Neural crest cell (in vitro differentiated cells): ENCODE measurements at places on chromosomes 1 and 21.

DNA sequence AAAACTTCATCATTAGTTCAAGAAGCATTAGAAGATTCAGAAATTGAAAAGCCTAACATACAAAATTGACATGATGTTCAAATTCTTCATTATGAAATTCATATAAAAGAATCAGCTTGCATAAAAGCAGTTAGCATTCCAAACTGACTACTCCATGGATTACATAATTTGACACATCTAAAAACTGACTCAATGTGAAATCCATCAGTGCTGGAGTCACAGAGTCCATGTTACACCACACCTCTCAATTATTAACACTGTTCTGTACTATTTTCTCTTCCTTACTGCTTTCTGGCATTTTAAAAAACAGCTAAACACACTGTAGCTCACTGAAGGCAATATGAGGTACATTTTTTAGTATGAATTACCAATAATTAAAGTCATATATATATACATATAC is 28.0 kb downstream of the ARHGAP29 start:
- no peak for DNase-seq

- DNase-seq, result no peak
These were observed 1366.0 kb downstream of the NCAM2 start for GRCh38 chr21:22364163-22364562.

GRCh38 chr1:25208561-25209222 is 23.6 kb downstream of the SYF2 start:
- no peak for DNase-seq

DNA sequence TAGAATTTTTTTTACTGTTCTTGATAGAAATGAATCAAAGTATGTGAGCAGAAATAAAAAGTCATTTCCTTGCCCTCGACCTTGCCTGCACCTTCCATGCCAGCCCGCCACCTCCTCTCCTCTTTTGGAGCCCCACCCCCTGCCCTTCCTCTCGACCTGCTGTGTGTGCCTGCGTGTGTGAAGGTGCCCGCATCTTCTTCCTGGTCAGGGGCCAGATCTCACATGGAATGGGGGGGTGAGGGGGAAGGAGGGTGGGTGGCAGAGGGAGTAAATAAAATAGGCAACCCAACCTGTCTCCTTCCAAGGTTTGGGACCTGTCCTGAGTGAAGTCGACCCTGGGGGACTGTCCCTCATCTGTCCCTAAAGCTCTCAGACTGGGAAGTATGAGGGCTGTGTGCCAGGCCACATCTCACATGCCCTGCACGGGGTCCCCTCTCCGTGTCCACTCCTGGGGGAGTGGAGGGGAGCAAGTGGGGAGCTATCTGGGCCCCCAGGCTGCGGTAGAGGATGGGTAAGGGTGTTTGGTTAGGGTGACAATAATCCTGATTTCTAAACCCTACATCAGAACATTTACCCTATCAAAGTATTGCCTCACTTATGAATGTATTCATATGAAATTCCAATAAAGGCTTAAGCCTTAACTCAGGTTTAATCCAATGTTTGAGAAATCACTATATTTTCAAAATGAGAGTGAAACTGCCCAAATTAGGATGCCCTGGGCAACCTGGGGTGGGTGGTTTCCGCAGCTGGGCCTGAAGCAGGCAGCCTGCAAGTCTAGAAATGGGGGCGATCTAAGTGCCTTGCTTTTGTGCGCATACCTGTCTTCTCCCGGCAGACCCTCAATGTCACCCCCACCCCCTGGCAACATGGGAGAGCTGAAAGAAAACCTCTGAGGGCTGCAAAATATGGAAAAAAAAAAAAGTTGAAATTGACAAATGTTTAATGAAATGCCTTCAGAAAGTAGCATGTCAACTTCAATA is 15.4 kb downstream of the AMPD2 start:
- no peak for DNase-seq

DNA sequence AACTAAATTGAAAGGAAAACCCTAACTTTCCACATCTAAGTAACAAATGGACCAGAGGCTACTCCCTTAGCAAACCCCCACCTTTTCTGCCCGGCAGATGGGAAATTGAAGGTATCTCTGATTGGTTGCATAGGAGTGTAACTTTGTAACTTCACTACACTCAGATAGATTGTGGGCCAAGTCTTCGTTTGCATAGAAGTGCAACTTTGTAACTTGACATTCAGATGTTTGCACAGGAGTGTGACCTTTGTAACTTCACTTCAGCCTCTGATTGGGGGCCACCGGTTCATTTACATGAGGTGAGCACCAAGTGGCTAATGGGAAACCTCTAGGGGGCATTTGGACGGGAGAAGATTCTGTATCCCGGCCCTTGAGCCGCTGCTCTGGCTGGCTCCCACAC is 59.4 kb downstream of the C1orf94 start:
- DNase-seq, result no peak

DNA sequence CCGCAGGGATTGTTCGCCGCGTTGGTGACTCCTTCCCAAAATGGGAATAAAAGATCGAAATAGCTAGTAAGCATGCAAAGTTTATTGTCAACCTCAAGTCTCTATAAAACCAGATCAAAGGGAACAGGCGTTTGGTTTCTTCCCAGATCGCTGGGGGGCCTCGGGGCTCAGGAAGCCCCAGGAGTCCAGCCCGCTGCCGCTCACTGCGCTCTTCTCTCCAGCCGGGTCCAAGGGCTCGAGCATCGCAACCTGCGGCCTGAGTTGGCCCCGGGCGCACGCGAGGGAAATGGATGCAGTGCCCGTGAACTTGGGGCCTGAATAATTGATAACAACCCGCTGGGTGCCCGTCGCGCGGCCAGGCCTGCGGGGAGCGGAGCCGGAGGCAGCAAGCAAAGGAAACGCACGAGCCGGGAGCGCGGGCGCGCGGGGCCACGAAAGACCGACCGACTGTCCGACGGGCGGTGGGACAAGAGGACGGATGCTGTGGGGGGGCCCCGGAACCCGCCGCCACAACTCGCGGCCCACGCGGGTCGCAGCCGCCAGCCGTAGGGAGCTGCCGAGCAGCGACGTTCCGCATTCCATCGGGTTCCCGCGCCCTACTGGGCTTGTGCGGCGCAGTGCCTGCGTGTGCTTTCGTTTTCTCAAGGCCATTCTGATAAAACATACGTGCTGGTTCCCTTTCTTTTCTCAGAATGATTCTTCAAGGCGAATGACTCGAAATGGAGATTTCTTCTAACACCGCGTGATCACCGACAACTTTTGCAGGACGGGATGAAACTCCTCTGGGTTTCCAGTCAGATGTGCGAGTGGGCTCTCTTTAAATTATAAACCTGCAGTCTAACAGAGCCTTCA is 14.0 kb upstream of the ALX3 start:
- no peak for DNase-seq

DNA sequence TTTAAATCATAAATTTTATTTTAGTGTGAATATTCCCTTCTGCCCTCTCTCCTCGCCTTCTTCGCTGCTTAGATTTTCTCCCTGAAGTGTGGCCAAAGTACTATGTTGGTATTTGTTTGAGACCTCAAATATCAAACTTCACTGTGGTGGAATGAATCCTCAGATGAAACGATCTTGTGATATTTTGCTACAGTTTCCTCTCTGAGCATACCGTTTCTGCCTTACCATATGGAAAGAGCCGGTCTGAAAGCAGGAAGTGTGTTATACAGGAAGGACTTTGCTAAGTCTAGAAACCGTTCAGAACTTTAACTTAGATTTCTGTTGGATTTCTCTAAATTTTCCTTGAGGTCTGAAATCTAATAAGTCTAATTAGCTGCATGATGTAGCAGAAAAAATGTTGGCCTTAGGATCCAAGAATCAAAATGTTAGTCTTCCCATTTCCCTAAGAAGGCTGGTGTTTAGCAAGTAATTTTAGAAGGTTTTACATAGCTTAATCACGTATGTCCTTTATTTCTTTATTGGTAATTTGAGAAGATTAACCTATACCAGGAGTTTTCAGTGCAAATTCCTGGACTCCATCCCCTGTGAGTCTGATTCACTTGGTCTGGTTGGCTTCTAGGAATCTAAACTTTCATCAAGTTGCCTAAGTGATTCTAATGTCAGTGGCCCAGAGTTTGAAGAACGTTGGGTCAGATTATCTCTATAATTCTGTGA is 30.7 kb downstream of the SDCCAG8 start:
- no peak for DNase-seq

DNA sequence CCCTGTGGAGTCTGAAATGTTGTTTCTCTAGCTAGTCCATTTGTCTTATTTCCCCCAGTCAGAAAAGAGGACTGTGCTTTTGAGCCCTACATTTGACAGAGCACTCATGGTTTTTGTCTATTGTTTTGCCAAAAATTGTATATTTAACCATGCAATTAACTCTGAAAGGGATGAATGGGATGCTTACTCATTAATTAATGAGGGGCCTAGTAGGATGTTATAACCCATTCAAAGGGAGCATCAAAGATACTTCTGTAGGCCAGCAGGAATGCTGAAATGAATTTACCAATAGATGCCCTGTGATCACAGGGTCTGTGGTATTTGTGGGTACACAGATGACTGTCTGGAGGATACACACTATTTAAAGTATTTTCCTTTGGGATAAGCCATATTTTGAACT is 147.7 kb downstream of the FCRL5 start:
- DNase-seq, result no peak

- no peak for DNase-seq
These were observed 246.9 kb upstream of the IRF2BP2 start for GRCh38 chr1:234856845-234857245.

DNA sequence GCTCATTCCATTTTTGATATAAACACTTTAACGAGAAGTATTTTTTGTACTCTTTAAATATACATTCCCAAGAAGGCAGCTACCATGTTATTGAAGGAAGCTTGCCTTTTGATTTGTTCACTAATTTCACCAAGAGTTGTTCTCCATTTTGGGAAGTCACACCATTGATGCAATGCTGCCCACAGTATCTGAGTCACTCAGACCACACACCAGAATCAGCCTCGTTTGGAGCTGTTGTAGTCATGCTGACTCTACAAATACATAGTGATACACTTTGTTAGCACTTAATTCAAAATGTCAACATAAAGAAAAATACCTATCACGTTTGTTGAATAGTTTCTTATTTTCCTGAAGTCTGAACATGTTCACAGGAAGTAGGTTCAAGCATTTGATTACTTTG is 78.7 kb downstream of the PAPPA2 start:
- DNase-seq, result no peak
